Activated CD4-positive, alpha-beta T cell treated with anti-CD3 and anti-CD28 coated beads for 4 hours (primary cell): ENCODE measurements at places on chromosomes 1 and 21.

DNA sequence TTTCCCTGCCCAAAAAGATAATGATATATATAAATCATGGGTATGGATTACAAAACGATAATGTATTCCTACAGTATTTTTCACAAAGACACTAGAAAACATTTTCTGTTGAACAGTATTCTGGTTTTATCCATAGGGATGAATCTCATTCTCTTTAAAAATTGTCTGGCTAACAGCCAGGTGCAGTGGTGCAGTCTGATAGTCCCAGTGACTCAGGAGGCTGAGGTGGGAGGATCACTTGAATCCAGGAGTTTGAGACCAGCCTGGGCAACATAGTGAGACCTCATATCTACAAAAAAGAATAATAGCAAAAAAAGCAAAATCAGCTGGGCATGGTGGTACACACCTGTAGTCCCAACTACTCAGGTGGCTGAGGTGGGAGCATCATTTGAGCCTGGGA is 23.3 kb downstream of the PIP5K1A start:
- DNase-seq: no peak

DNA sequence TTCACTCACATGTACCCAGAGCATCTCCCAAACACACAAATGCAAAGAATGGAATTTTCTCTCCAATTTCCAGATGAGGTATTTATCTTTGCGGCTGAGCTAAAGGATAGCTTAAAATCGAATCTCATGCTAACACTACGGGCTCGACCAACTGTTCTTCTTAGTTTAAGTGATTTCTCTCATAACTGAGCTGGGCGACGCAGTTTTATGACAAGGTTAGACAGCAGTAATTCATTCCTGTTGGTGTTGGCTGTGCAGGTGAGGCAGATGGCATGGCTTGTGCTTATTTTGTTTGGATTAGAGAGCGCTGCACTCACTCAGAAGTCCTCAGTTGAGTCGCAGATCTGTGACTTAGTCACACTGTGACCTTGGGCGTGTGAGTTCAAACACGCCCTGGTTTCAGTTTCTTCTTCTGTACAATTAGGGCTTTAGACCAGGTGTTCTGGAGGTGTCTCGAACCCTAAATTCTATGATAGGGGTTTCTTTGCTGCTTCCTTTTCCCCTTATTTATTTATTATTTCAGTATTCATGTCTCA is 41.5 kb upstream of the MRPS6 start:
- DNase-seq: no peak

- no peak for DNase-seq
Observed at GRCh38 chr1:238360474-238360873, 469.8 kb upstream of the ZP4 start.

- no peak for DNase-seq
Observed at GRCh38 chr1:202439308-202439707, 90.8 kb downstream of the PPP1R12B start.

GRCh38 chr1:223515421-223515820 is 122.2 kb downstream of the CCDC185 start:
- peak; percentile 28 for DNase-seq

DNA sequence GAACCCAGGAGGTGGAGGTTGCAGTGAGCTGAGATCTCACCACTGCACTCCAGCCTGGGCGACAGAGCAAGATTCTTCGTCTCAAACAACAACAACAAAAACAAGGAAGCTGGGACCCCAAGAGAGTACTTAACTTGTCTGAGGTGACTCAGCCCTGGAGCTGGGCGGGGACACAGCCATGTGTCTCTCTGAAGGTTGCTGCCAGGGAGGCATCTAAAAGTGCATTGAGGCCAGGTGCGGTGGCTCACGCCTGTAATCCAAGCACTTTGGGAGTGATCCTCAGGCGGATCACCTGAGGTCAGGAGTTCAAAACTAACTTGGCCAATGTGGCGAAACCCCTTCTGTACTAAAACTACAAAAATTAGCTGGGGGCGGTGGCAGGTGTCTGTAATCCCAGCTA is 7.7 kb downstream of the IFI6 start:
- no peak for DNase-seq

GRCh38 chr1:167219646-167220536 is 795 bp upstream of the POU2F1 start:
- DNase-seq: peak; percentile 91

DNA sequence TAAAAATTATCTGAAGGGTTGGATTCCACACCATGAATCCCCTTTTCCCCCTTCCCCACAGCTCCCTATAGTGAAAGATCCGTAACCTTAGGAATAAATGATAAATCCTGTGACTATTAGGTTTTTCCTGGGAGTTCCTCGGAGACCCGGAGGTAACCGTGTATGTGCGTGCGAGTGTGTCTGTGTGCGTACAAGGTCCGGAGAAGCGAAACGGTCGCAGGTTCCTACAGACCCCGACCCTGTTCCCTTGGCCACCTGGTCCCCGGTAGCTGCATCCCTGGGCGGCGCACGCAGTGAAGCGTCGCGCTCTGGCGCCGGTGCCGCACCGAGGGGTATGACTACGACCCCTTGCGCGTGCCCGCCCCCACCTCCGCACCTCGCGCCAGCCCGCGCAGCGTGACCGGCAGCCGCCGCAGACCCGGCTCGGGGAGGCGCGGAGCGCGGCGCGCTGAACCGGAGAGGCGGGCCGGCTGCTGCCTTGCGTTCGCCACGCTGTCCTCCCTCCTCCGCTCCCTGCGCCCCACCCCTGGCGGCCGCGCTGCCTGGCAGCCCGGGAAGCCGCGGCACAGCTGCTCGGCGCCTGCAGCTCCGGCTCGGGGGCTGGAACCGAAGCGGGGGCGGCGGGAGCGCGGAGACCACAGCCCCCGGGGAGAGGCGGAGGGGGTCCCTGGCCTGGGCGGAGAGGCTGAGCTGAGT is at the start of gene AK5:
AK5 (plus strand) TSS at position 529 of the 696 bp plus-strand sequence. CDS start 295 bp downstream, outside the sequence.
- DNase-seq: peak; percentile 47

- DNase-seq: peak; percentile 94
Observed at GRCh38 chr1:182604175-182605164, at the start of gene RGS16. RGS16 (minus strand) TSS chr1:182604389; CDS start chr1:182604259, 130 bp downstream.

DNA sequence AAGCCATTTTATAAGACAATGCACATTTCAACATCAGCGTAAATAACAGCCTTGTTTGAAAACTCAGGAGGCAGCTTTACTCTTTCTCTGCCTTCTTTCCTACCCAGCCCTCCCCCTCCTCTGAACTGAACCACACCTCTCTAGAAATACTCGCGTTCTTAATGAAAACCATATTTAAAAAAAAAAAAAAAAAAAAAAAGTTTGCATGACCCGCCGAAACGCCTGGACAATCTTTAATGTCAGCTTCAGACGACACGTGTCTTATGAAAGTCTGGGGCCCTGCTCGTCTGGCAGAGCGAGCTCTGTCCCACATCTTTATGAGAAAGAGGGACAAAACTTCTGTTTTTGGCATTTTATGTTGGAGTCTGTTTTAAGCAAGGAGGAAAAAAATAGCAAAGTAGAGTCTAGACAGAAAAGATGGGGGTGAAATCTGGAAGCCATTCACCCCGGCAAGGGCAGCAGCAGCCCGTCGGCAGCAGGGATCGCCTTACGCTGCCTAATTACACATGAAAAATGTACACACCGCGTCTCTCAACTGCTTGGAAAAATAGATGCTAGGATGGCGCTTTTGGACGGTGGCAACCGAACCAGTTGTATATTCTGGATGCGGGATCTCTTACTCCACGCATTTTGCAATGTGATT is 130.4 kb upstream of the ETS2 start:
- no peak for DNase-seq

- peak; percentile 42 for DNase-seq
Observed at GRCh38 chr1:19460535-19461219, 24.7 kb downstream of the CAPZB start.

- DNase-seq: no peak
Observed at GRCh38 chr1:236394879-236395229, 768 bp downstream of the EDARADD start.

GRCh38 chr1:243471754-243472745 is 216.2 kb downstream of the SDCCAG8 start:
- DNase-seq: no peak

GRCh38 chr1:92480200-92480812 is 6.4 kb downstream of the GFI1 start:
- no peak for DNase-seq

DNA sequence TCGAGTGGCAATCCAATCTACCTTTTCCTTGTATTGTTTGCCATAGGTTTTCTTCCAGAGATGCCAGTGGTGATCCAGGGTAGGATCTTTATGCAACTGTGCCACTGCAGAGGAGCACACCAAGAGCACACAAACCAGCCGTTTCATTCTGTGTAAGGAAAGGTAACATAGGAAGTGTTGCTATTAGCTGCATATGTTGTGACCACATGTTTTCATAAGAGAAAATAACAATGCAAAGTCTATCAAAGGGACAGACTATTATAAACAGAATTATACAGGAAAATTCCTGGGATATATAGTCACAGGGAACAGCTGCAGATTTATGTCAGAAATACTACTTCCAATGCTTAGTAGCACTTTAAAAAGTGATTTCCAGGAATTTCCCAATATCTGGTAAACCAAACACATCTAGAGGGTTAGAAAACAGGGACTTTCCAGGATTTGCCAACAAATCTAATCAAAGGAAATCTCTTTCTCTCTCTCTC is 919 bp downstream of the CTSS start:
- no peak for DNase-seq

DNA sequence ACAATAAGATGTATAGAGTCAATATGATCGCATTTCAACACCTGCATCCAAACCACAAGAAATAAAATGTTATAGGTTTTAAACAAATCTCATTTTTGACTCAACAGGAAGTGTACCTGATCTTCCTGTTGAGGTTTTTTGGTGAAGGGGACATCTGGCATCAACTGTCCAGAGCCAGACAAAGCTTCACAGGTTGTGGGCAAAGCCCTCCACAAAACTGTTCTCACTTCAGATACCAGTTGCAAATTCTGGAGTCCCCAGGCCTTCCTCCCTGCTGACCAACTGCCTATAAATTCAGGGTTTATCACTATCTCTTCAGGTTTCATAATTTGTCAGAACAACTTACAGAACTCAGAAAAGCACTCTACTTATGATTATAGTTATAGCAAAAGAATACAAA is 326.1 kb upstream of the CAMK1G start:
- no peak for DNase-seq

DNA sequence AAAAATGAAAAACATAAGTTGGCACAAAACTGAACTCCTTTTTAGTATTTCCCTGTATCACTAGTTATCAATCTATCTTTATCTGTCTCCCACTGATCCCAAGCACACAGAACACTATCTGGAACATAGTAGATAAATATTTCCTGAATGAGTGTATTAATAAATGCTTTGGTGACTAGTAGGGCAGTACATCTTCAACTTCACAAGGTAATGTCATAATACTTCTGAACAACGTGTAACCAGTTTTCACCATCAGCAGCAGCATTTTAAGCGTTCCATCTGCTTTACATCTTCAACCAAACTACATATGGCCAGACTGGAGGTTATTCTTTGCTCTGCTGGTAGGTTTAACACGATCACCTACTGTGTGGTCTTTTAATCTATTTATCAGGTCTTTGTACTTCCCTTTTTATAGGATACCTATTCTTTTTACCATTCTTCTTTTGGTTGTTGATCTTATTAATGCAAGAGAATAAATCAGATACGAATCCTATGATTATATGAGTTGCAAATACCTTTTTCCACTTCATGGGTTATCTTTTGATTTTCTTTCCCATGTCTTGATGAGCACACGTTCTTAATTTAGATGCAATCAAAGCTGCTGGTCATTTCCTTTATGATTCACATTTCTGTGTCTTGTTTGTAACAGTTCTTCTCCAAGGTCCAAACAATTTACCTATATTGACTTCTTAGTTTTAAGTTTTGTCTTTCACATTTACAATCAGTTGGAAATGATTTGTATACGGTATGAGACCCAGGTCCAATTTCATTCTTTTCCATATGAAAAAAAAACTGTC is 16.3 kb downstream of the GPBP1L1 start:
- no peak for DNase-seq

DNA sequence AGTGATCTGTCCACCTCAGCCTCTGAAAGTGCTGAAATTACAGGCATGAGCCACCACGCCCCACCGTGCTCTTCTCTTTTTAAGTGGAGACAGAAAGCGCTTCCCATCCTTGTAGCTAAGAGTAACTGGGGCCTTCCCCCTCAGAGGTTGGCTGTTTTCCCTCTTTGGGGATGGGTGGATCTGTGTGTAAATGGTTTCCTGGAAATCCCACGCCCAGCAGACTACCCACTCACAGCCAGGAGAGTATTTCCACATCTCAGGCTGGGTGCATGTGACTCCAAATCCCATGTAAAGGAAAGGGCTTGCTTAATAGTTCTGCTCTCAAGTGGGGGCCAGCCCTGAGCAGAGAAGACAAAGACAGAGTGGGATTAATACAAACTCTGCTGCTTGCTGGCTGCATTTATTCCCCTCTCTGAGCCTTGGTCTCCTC is 19.6 kb upstream of the TCEA3 start:
- DNase-seq: no peak

DNA sequence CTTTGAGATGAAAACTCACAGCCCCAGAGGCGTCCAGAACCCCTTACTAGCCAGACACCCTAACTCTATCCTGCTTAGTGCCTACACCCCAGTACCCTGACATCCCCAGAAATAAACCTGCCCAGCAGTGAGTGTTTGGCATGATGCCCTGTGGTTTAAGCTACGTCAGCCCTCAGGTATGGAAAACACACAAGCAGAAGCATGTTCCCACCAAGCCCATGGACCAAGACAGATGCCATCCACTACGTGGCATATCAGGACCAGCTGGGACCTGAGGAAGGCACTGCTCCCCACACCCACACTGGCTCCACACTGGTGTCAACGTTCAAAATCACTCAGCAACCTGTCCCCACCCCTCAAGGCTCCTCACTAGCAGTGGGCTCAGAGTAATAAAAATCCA is 116.4 kb downstream of the SYT2 start:
- DNase-seq: no peak

DNA sequence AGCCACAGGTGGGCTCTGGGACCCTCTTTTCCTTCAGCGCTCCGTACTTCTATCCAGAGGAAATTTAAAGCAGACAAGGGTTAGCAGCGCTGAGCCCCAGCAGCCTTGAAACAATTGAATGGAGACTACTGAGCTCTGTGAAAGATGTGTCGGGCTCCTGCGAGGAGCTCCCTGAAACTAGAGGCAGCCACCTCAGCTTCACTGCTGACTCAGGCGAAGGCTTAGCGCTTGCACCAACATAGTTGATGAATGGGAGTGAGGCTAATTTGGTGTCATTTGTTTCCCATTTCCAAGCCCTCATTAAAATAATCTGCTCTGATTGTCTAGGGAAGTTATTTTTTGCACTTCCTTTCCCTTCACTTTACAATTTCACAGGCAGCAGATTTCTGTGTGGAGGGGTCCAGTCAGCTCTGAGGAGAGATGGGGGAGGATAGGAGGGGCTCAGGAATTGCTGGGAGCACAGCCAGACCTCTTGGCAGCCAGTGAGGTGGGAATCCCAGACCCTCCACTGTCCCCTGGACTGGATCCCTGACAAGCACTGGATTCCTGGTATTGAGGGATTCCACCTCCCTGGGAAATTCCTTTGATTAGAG is 398.9 kb upstream of the PLXNA2 start:
- DNase-seq: no peak

- no peak for DNase-seq
Observed at GRCh38 chr1:57874418-57874877, 450.6 kb upstream of the DAB1 start.

DNA sequence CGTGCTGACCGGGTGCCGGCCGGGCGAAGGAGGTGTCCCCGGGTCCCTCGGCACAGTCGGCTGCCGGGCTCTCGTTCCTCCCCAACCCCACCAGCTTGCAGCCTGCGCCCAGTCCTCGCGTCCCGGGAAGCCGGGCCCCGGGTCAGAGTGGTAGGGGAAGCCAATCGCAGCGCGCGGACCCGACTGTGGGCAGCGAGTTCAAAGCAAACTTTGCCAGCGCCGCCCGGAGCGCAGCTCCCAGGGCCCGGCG is 328 bp downstream of the MYCL start:
- DNase-seq: no peak

GRCh38 chr1:109105881-109106280 is 8.0 kb upstream of the ELAPOR1 start:
- no peak for DNase-seq
